ENCODE measurements at places on chromosomes 6 and 20. TPM values are rescaled to one million over a fixed set of nuclear protein-coding genes. Genes with fewer than 3 reads are reported as not detected.

WFDC11 gene
- not detected for polyA plus RNA-seq

DNA sequence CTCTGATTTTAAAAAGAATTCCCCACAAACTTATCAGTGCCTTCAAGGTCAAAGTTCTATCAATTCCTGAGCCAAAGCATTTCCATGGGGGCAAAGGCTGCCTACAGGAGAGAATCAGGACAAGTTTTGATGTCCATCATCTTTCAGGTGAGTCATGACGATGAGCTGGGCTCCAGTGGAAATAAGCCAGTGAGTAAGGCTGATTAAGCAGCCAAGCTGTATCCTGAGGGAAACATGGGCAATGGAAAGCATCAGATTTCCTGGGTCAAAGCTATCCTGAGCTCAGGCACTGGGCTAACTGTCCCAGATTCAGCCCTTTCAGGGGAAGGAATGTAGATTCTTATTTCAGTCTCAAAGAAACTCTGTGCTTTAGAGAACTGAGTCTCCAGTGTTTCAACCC lies 377.4 kb downstream of the CD109 start:
- DNase-seq: no peak

SEL1L2 gene
- polyA plus RNA-seq: not detected

GRCh38 chr6:129908858-129909257 lies 47.7 kb upstream of the TMEM244 start:
- DNase-seq: no peak

GRCh38 chr6:98657764-98658163 lies 176.6 kb upstream of the POU3F2 start:
- peak; percentile 58 for DNase-seq

DNA sequence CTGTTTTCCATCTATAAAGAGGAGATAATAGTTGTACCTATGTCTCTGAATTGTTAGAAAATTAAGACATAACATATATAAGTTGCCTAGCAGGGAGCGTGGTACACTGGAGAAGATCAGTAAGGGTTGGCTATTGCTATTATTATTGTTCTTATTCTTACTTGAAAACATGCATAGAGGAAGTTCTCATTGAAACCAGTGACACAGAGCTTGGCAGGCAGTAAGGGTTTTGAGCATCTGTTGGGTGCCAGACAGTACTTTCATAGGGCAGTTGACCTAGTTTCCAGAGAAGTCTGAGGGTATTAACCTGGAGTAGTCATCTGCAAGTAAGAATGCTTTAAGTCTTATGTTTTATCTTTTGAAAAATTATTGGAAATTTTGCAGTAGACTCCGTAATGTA lies 13.3 kb upstream of the SGK1 start:
- DNase-seq: no peak

ZSCAN31 gene
- 10.5 TPM for polyA plus RNA-seq

ZC2HC1B gene
- polyA plus RNA-seq: not detected

EFCAB8 gene
- polyA plus RNA-seq: 0.07 TPM

- no peak for DNase-seq
These were observed 236.1 kb downstream of the SYNDIG1 start for GRCh38 chr20:24705486-24705885.

- peak; percentile 56 for DNase-seq
These were observed 65.2 kb downstream of the RIPOR3 start for GRCh38 chr20:50625986-50626677.

GRCh38 chr6:148969603-148970061 lies 222.8 kb downstream of the UST start:
- DNase-seq: peak; percentile 94

BMP7 gene
- not detected for polyA plus RNA-seq

DNA sequence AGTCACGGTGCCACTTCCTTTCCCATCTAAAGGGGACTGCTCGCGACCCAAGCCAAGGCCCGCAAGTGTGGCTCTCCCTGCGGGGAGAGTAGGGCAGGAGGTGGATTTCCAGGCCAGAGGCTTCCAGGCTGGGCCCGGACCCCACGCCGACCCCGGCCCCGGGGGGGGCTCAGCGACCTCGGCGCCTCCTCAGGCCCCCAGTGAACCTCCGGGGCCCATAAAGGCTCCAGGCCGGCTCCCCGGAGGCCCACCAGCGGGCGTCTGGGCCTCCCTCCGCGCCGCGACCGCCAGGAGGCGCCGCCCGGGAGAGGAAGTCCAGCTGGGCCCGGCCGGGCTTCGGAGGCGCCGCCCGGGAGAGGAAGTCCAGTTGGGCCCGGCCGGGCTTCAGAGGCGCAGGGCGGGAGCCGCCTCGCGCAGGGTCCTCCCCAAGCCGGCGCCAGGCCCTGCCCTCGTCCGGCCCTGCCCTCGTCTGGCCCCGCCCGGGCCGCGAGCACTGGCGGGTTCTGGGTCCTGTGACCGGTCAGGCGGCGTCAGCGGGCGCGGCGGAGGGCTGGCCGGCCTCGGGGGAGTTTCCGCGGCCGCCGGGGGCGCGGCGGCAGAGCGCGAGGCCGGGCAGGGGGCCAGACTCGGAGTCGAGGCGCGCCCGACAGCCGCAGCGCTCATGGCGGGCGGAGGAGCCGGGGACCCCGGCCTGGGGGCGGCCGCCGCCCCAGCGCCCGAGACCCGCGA lies at the start of gene RAB32:
TSS of gene RAB32 (plus strand) at position 623 of the 729 bp plus-strand sequence. CDS start at position 662, 39 bp downstream.
- peak; percentile 77 for DNase-seq

GRCh38 chr6:139520321-139520768 lies 145.9 kb upstream of the CITED2 start:
- DNase-seq: no peak

ADGB gene
- not detected for polyA plus RNA-seq

- no peak for DNase-seq
These were observed 71.1 kb downstream of the SLC22A23 start for GRCh38 chr6:3385660-3386151.

- no peak for DNase-seq
These were observed 1.3 kb downstream of the C6orf89 start for GRCh38 chr6:36886950-36887618.

DNA sequence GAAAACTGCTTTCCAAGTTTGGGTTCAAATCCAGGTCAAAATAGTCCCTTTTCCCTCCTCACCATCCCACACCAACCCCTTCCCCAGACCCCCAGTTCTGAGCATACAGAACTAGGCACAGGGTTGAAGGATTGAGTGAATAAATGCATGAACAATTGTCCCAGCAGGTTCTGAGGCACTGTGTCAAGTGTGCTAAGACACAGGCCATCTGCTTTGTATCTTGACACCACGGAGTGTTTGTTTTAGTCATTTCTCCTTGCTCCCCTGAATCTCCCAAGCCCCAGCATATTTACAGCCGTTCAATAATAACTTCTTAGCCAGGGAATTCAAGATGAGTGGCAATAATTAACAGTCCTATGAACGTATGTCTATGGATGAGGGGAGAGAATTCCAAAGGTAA lies 102.8 kb upstream of the JARID2 start:
- no peak for DNase-seq

GRCh38 chr6:117521791-117522502 lies 39.5 kb downstream of the DCBLD1 start:
- no peak for DNase-seq

PROKR2 gene
- not detected for polyA plus RNA-seq

GRCh38 chr6:126293891-126294524 lies 45.9 kb upstream of the CENPW start:
- no peak for DNase-seq

DNA sequence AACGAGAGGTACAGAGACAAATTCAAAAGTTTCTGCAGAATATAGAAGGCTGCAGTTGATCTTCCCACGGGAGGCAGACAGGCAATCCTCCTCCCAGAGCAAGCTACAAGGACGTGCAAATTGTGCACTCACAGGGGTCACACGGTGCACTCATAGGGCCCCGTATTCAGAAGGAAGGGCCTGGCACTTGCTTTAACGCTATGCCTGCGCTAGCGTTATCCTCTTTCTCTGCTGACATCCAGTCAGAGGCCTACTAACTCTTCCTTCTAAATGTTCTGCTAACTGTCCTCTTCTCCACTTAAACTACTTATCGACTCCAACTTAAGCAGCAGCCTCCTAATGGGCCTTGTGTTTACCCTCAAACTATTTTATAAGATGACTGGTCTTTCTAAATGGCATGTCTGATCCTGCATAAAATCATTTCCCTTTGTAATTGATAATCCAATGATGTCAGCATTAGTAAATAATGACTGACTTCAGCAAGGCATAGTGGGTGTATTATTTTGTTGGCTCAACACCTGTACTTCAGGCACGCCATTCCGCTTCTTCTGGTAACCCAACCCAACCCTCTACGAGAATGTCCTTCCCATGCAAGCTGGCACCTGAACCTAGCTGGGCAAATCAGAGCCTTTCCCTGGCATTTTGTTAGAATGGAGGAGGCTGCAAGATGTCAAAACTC lies 2.2 kb downstream of the IFNGR1 start:
- DNase-seq: no peak

GRCh38 chr6:158379336-158379735 lies 67.1 kb downstream of the TULP4 start:
- DNase-seq: no peak

CHRNA4 gene
- not detected for polyA plus RNA-seq

GHRH gene
- polyA plus RNA-seq: not detected

DNA sequence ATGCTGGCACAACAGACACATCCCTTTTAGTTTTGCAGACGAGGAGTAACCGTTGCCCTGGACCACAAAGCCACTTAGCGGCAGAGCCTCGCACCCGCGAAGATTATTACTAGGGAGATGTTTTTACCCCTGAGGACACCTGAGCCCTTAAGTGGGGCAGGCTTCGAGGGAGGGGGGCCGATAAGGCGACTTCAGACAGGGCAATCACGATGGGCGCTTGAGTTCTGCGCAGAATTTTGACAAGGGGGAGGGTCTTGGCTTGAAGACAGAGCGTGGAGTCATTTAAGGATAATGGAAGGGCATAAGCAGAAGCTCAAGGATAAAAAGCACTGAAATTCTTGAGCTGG lies 650 bp upstream of the TTK start:
- no peak for DNase-seq

- no peak for DNase-seq
These were observed 44.8 kb downstream of the FARS2 start for GRCh38 chr6:5305968-5306626.

GRCh38 chr6:114096561-114097172 lies 125.7 kb upstream of the HDAC2 start:
- peak; percentile 33 for DNase-seq

GRCh38 chr6:23445157-23445710 lies 680.8 kb upstream of the NRSN1 start:
- DNase-seq: peak; percentile 37

DNA sequence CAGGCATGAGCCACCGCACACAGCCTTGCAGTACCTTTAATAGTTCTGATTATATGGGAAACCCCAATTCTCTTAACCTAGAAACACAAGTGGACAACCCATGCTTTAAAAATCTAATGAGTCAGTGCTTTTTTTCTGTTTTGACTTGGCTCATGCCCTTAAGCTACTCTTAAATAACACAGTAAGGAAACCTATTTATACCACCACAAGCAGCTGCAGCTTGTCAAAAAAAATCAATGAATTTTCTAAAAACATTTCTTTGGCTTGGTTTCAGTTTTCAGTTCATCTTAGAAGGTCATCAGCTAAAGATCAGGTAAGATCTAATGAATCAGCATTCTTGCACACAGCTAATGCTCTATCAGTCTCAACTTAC lies 124.1 kb upstream of the DST start:
- DNase-seq: no peak

DNA sequence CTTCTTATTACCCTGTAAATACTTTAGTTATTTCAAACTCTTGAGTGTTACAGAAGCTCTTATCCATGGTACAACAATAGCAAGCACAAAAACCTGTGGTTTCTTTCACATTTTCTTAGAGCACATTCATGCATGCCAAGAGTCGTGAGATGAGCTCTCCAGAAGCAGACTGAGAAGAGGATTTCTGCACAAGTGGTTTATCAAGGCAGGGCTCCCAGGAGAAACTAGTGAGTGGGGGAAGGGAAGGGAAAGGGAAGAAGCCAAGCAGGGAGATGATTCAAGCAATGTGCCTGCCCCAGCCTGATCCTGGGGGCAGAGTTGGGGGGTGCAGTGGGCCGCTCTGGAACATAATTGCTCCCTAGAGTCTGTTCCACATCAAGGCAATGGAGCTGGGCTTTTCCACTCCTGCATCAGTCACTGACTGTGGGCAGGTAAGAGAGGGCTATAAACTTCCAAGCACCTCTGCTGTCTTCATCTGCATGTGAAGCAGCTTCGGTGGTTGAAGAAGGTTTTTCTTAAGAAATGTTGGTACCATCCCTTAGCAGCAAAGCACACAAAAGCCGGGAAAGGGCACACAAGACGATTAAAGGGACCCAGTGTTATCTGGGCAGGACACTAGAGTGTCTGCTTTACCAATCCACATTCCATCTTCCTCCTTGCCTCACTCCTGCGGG lies 152.1 kb downstream of the PLCB4 start:
- DNase-seq: no peak

GRCh38 chr20:17281478-17281877 lies 54.6 kb downstream of the PCSK2 start:
- no peak for DNase-seq

PHACTR1 gene
- polyA plus RNA-seq: not detected

GRCh38 chr6:40185486-40185885 lies 251.2 kb upstream of the MOCS1 start:
- DNase-seq: no peak

DNA sequence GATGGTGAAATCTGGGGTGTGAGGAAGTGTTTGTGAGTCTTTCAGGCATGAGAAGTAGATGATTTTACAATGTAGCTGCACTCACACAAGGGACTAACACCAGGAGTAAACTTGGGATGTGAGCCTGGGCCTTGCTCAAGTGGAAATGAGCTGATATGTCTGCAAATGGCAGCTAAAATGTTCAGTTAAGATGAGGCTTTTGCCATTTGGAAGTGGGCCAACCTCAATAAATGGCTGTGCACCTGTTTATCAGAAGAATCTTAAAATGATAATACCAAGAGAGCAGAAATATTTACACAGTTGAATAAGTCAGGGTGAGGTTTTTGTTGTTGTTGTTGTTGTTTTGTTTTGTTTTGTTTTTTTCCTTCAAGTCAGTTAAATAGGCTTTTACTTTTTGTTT lies 25.7 kb upstream of the KLHL31 start:
- DNase-seq: no peak

DNA sequence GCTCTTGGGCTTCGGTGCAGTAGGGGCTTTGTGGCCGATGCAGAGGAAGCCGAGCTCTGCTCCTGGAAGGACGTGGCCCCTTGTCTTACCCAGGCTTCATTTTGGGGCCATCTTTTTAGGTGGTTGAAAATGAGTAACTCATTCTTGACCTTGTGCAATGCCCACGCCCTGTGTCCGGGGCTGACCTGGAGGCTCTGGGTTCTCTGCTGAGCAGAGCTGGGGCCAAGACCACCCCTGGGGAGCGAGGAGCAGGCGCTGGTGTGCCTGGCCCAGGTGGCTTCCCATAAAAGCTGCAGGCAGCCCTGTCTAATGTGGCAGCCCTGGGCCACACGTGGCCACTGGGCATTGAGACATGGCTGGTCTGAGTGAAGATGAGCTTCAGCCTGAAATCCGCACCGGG lies 25.7 kb downstream of the NTSR1 start:
- no peak for DNase-seq

DNA sequence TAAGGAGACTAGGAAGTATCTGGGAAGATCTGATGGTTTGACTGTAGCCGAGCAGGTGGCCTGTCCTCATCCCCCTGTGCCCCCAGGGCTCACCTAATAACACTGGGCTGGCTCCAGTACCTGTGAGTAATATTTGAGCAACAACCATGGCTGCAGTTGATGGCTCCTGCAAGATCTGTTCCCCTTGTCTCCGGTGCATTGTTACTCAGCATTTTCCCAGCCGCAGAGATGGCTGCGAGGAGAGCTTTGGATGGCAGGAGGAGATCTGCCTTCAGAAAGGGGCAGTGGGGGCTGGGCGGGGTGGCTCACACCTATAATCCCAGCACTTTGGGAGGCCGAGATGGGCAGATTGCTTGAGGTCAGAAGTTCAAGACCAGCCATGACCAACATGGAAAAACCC lies 39.3 kb downstream of the PTK7 start:
- no peak for DNase-seq

MRAP2 gene
- polyA plus RNA-seq: 29.0 TPM
